ENCODE measurements at places on chromosomes 4 and X.

DNA sequence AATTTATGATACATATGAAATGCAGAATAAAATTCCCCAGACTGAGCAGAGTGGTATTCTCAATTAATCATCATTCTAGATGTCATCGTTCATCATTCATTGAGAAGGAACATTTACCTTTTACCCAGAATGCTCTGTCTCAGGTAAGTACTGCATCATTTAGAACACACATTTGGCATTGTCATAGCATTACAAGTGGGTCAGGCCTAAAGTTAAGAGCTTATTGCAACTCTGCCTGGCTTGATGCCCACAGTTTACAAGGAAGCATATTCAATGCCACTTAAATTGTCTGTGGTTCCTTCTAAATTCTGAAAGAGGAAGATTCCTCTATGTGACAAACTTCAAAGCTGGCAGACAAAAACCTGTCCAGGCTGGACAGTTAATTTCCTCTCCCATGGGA lies 87.3 kb downstream of the CAMK2D start:
- H3K4me1 ChIP-seq, result no peaks in the 10 kb centered on the region
- H3K27ac ChIP-seq, result no peak overlapping the region
- no peaks in the 10 kb centered on the region for H3K36me3 ChIP-seq
- H3K4me3 ChIP-seq, result no peak overlapping the region
- H3K27me3 ChIP-seq, result no peaks in the 10 kb centered on the region

DNA sequence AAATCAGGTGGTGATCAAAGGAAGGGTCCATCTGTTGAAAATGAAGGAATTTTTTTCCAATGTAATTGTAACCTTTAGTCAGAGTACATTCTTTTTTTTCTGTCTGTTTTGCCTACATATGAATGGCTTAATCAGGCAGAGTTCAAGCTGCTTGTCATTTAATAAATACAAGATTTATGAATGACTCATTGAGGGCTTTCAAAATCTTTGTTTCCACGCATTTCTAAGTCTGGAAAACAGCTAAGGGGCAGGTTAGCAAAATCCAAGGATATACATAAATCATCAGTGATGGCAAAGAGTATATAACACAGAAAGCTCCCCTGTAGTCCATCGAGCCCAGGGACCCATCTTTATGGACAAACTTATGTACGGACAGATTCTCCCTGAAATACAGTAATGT lies 1.8 kb downstream of the CA5B start:
- no peak for DNase-seq
- H3K27me3 ChIP-seq, result no peaks in the 10 kb centered on the region
- no peaks in the 10 kb centered on the region for H3K4me1 ChIP-seq
- no peaks in the 10 kb centered on the region for H3K36me3 ChIP-seq
- no peak overlapping the region for H3K4me3 ChIP-seq
- H3K27ac ChIP-seq, result no peak overlapping the region

DNA sequence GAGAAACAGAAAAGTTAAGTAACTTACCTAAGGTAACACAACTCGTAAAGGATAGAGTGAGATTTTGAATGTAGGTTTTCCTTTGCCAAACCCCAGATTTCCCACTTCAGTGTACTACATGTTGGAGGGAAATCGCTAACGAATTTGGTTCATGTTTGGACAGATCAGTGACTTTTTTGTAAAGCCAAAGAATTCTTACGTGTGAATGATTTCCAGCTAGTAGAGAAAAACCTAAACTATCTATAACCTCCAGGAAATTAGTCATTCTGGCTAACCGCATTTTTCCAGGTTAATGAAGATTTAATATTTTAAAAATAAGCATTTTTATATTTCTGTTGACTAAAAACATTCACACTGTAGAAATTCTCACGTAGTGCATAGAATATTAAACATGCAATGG lies 7.2 kb downstream of the TENM3 start:
- no peaks in the 10 kb centered on the region for H3K4me1 ChIP-seq
- H3K27ac ChIP-seq, result no peak overlapping the region
- no peak for DNase-seq
- no peak overlapping the region for H3K4me3 ChIP-seq
- no peaks in the 10 kb centered on the region for H3K36me3 ChIP-seq
- peaks cover 3% of the 10 kb centered on the region for H3K27me3 ChIP-seq

DNA sequence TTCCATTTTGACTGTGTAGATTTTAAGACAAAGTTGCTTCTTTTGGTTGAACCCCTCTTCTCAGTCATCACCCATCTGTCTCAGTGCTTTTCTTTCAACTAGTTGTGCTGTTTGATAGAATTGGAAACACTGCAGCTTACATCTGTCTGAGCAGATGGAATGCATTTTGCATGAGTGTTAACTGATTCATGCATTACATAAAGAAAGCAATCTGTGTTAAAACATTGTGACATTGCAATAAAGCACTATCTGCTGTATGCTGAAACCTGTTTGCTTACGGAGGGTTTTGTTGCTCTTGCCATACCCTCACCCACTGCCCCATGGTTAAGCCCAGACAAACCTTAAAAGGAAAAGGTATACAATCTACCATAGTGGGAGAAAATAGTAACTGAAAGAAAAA lies 47.4 kb downstream of the NRK start:
- H3K27me3 ChIP-seq, result no peaks in the 10 kb centered on the region
- H3K4me1 ChIP-seq, result no peaks in the 10 kb centered on the region
- no peak overlapping the region for H3K4me3 ChIP-seq
- no peak overlapping the region for H3K27ac ChIP-seq
- H3K36me3 ChIP-seq, result no peaks in the 10 kb centered on the region
